ENCODE measurements at places on chromosomes 6 and 20.
A peak's percentile ranks its signal among the peaks of the same experiment; 100 is the strongest.

- no peak for DNase-seq
Observed at GRCh38 chr6:150866991-150867501, 1.5 kb downstream of the MTHFD1L start.

DNA sequence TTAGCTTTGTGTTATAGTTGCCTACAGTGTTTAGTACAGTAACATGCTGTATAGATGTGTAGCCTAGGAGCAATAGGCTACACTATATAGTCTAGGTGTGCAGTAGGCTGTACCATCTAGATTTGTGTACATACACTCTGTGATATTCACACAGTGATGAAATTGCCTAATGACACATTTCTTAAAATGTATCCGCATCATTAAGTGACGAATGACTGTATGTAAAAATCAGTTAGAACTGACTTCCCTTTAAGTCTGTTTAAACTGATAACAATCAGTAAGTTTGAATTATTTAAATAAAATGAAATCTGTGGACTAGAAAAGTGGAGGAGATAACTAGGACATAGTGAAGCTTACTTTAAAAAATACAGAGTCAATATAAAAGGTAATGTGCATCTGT, 176.1 kb downstream of the CDKAL1 start:
- DNase-seq = no peak

- DNase-seq = no peak
Observed at GRCh38 chr20:47230811-47231256, 125.7 kb downstream of the ZMYND8 start.

DNA sequence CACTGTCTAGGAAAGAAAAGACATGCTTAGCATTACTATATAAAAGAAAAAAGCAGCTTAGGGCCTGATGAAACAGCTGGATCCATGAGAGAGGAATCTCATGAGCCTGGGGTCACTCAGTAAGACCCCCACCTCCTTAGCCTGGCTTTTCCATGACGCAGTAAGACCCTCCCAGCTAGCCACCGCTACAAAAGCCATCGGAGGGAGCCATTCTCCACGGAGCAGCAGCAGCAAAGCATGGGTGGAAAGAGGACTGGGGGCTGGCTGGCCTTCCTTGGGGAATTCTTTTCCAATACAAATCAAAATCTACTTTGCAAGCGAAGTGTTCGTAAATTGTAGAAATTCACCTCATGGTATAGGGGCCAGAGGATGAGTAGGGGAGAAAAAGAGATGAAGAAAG, 91.8 kb downstream of the SOD2 start:
- DNase-seq = no peak

DNA sequence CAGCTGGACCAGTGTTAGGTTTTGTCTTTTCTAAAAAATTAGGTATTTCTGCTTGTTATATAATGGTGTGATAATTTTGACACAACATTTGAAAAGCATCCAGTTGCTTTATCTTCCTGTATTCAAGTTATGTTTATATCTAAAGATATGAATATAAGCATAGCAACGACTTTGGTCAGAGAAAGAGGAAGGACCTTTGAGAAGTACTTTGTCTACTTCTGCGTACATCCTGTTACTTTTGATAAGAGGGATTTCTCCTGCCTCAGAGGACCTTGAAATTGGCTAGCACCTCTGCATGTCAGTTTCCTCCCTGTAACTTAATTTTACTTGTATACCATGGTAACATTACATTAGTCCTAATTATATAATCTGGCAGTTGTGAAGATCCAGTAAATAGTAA, 24.8 kb downstream of the PHF20 start:
- peak; percentile 48 for DNase-seq

GRCh38 chr6:122818866-122819265, 29.8 kb downstream of the SMPDL3A start:
- no peak for DNase-seq

GRCh38 chr6:136751522-136751956, 40.7 kb downstream of the MAP3K5 start:
- peak; percentile 62 for DNase-seq

DNA sequence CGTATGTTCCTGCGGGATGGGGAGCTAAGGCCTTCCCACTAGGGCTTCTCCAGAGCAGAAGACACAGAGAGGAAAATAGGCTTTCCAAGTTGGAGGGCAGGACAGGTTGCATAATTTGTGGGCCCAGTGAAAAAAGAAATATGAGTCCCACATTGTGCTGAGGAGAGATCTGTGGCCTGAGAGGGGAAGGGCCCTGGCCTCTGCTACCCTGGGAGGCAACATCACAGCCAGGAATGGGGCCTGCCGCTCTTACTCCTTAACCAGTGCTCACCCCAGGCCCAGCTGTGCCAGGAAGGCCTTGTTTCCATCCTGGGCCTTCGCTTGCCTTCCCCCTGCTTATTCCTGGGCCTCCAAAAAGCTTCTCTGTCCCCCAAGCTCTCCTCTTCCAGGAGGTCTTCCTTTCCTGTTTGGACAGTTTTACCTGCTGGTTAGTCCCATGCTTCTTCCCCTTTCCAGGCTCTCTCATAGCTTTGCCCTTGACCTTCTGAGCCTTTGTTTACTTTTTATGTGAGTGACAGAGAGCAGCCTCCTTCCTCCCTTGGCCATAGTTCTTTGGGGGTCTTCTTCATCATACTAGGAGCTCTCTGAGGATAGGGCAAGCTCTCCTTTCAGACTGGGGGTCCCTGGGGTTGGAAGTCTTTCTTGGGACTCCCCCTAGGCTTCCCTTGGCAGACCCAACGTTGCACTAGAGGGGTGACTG, 26.2 kb upstream of the VEGFA start:
- DNase-seq = no peak

- DNase-seq = no peak
Observed at GRCh38 chr6:118789419-118789818, 104.5 kb upstream of the ASF1A start.

DNA sequence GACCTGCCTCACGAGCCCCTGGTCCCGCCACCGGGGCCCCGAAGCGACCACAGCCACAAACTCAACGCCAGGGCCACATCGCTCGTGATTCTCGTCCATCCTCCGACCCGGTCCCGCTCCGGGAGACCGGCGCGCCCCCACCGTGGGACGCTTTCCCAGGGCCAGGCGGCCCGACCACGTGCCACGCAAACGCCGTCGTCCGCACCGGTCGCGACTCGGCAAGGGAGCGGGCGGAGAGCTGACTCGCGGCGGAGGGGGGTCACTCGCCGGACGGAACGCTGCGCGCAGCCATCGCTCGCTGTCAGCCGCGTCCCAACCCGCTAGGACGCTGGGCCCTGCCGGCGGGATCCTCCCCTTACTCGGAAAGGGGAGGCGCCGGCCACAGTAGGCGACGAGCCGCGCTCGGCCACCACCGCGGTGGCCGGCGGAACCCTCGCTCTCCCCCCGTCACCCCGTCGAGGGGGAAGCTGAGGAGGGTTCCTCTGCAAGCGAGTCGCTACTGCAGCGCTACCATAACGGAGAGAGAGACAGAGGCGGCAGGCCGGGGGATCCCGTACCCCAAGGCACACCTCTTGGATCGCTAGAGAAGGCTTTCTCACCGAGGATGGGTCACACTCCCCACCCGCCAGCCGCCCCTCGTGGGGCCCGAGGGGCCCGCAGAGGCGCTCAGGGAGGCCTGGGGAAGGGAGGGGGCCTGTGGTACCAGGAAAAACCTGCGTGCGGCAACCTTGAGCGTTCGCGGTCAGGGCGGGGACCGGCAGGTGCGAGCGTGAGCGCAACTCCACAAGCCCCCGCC, 511.8 kb upstream of the ZNF337 start:
- peak; percentile 68 for DNase-seq

DNA sequence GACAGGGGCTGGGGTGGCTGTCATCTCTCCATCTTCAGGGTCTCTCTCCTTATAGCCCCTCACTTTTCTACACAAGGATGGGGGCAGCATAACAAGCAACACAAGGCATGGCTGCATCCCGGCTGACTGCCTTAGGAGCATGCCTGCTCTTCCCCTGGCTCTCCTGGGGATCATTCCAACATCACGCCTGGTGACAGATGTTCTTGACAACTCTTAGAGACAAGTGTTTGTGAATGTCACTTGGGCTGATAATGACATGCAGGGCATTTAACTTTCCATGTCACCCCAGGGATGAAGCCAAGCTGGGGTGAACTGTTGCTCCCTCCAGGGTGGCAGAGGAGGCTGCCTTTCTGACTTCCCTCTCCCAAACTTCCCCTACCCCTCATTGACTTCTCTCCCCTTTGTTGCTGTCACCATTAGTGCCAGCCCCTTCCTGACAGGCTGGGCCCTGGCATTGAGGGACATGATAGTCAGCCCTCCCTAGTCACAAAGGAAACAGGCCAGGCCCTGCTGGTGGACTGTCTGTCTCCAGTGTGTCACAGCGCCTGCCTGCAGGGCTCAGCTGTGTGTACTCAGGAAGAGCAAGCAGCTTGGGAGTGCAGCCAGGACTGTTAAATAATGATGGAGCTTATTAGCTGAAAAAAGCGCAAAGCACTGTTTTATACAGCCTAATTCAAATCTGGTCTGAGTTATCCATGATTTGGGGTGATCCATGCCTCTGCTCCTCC, 161.8 kb downstream of the LRFN2 start:
- no peak for DNase-seq

- no peak for DNase-seq
Observed at GRCh38 chr6:94736236-94736635, 841.1 kb upstream of the MANEA start.

GRCh38 chr6:114157848-114158247, 185.0 kb downstream of the HS3ST5 start:
- no peak for DNase-seq

DNA sequence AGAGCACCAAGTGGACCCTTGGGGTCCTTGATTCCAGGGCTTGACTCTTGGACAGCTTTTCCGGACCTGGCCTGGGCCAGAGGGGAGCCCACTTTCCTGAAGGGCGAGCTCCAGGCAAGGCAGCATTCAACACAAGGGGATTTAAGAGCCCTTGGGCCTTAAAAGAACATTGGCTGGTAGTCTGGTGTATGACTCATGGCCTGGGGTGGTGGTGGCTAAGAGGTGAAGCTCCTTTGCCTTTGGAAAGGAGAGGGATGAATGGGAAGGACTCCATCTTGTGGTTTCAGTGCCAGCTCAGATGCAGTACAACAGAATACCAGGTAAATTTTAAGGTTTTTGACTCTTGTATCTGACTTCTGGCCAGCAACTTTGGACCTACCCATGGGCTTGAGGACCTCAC, 760.7 kb downstream of the GRIK2 start:
- DNase-seq = no peak

- no peak for DNase-seq
Observed at GRCh38 chr6:71602385-71603007, 283.9 kb upstream of the RIMS1 start.

DNA sequence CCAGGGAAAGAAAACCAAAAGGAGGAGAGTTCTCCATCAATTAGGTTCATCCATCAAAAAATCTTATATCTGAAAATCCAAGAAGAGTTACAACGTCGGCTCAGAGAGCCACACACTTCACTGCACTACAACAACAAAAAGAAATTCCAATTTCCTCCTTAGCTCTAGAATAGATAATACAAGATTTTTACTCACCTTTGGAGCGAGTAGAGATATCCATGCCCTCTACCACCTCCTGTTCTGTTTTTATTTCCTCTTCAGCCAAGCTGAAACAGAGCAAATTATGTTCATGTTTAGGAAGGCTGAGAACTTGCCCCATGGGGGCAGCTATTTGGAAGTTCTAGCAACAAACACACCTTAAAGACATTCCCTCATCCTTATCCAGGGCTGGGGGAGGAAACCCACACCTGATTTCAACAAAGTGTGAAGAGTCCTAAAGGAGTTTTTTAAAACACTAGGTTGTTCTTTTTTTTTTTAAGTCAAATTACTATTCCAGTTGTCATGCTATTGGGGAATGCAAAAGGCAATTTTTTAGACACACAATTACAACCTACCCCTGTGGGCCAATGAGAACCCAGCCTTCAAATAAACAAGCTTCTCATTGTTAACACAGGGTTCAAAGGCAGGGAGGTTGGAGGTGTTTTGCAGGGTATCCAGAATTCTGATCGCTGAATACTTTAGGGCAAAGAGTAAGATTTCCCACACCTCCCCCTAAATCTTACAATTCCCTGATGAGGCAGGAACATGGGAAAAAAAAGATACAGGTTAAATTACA, 8.7 kb downstream of the ZMYND8 start:
- no peak for DNase-seq

GRCh38 chr20:51156041-51156982, 133.4 kb upstream of the KCNG1 start:
- DNase-seq = no peak

DNA sequence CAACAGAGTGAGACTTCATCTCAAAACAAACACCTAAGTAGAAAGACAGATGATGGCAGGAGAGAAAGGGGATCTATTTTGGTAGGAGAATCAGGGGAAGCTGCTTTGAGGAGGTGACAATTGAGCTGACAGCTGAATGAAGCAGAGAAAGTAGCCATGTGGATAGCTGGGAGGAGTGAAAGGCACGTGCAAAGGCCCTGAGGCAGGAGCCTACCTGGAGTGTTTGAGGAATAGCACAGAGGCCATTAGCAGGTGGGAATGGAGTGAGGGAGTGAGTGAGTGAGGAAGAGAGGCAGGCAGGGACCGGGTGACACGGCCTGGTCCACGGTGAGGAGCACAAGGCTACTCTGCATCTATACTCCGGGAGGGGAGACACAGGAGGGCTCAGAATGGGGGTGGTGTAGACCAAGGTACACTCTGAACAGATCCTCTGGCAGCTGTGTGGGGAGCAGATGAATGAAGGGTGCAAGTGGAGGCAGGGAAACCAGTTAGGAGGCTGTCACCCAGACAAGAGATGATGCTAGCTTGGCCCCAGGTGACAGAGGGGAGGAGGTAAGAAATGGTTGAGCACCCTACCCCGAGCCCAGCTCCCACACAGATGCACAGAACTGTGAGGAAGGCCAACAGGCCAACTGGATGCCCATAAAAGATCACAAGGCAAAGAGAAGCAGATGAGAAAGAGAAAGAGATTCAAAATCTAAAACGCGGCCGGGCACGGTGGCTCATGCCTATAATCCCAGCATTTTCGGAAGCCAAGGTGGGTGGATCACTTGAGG, 43.6 kb downstream of the NFATC2 start:
- DNase-seq = peak; percentile 25
